ENCODE measurements at places on chromosomes 13 and 19.
A peak's percentile ranks its signal among the peaks of the same experiment; 100 is the strongest.

DNA sequence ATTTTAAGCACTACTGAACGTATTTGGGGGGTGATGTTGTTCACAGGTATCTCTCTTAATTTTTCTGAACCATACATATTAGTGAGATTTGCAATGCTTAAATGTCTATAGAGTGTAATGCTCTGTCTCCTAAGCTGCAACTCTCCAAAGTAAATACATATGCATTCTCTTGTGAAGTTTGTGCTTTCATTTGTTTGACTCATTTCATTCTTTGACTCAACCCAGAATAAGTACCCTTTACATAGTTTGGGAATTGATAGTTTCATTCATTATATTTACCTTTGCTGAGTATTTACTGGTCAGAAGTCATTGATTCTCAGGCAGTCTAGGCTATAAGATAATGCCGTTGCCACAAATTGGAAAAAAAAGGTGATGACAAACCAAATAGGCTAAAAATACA lies 406.9 kb downstream of the FGF9 start:
- DNase-seq: no peak

- no peak for DNase-seq
Observed at GRCh38 chr19:13121551-13122274, 3.6 kb downstream of the NACC1 start.

DNA sequence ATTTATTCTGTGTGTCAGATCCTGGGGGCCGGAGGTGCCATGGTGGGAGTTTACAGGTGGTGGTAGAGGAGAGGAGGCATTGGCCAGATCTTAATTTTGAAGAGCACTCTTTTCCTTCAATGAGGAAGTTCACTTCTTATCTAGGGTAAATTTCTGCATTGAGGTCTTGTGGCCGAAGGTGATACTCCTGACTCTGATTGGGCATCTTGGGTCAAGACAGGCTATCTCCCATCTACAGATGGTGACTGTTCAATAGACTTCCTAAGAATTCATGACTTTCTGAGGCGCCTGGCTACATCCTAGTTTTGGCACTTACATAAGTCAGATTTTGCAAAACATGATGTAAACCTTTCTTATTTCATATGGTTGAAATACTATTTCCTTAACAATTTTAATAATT lies 135.2 kb downstream of the SUCLA2 start:
- DNase-seq: no peak

GRCh38 chr19:16066611-16067104 lies 9.6 kb upstream of the TPM4 start:
- peak; percentile 77 for DNase-seq

DNA sequence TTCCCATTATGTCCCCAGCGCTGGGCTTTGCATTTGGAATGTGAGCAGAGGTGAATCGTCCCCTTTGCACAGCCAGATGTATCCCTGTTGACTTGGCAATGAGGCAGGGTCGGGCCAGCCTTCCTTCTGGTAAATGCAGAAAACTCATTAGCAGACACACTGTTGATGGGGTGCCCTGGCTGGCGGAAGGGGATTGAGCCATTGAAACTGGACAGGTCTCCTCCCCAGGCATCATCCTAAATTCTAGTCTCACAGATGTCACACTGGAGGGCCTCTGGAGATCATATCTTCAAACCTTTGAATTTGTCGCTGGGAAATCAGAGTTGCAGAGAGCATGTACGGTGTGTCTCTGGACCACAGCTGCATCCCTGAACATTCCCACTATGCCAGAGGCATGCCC lies 219.5 kb upstream of the TSHZ3 start:
- DNase-seq: no peak

DNA sequence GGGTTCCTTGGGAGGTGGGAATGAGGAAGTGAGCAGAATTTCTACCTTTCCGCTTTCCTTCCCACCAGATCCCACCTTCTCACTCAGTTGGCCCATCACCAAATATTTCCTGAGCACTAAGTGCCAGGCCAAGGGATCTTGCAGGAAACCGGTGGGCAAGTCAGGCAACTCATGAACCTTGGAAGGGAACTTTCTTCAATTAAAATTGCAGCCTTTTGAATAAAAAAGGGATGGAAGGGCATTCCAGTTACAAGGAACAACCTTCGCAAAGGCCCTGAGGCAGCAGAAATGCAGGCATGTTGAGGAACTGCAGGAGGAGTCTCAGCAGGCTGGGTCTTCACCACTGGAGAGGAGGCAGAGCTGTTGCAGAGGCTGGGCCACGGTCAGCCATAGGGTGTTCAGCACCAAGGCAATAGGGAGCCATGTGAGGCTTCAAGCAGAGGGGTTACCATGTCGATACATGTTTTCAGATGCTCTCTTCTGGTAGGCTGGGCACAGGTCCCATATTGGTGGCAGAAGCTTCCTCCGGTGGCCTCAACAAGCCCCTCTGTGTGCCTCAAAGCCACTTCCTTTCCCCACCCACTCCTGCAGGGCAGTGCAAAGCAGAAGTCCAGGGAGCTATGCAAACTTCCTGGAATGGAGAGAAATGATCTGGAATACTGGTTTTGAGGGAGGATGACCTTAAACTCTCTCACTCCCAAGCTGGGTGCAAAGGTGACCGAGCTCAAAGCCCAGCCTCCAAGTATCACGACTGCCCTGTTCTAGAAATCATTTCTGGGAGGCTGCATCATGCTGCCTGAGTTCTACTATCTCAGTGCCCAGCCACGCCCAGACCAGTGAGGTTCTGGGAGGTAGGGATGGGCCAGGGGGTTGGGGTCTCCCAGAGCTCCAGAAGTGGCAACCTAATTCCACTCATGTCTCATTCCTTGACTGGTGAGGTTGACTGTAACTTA lies at the start of gene FUT6:
FUT6 (minus strand) TSS at position 638 of the 953 bp plus-strand sequence. CDS start 7,135 bp downstream, outside the sequence.
- no peak for DNase-seq

GRCh38 chr13:29486551-29486950 lies 108.9 kb downstream of the SLC7A1 start:
- no peak for DNase-seq

GRCh38 chr13:48950501-48950875 lies 25.2 kb upstream of the FNDC3A start:
- DNase-seq: no peak

- DNase-seq: no peak
Observed at GRCh38 chr19:415292-415691, 6.3 kb upstream of the C2CD4C start.

DNA sequence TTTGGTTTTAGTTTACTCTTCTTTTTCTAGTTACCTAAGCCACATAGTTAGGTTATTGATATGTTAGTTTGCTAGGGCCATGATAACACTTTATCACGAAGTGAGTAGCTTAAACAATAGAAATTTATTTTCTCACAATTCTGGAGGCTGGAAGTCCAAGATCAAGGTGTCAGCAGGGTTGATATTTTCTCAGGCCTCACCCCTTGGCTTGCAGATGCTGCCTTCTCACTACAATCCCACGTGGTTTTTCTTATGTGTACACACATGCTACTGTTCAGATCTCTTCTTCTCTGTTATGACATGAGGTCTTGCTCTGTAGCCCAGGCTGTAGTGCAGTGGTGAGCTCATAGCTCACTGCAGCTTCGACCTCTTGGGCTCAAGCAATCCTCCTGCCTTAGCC lies 7.8 kb upstream of the URI1 start:
- DNase-seq: no peak

DNA sequence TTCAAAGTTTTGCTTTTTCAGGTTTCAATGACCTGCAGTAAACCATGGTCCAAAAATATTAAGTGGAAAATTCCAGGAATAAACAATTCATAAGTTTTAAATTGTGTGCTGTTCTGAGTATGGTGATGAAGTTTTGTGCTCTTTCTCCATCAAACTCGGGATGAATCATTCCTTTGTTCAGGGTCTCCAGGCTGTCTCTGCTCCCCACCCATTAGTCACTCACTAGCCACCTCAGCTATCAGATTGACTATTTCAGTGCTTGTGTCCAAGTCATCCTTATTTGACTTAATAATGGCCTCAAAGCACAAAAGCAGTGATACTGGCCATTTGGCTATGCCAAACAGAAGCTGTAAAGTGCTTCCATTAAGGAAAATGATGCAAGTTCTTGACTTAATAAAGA lies 1140.4 kb downstream of the EFNB2 start:
- DNase-seq: no peak

- DNase-seq: no peak
Observed at GRCh38 chr19:38880076-38880881, 2.2 kb upstream of the RINL start.

GRCh38 chr19:48477698-48478338 lies 8.6 kb downstream of the CYTH2 start:
- no peak for DNase-seq

DNA sequence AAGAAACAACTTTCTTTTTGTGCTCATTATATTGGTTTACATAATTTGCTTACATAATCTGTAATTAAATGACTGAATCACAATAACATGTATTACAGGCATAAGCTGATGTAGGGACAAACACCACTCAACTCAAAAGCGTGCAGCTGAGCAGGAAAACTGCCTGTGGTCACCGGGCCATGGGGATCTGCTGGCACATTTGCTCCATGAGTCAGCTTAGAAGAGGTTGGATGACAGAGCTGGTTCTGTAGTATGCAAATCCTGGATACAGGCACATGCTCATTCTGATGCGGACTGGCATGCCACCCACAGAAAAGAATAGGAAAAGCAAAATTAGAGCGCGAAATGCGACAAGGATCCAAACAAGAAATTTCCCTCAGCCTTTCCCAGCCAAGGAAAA lies 128.6 kb downstream of the USP12 start:
- no peak for DNase-seq

DNA sequence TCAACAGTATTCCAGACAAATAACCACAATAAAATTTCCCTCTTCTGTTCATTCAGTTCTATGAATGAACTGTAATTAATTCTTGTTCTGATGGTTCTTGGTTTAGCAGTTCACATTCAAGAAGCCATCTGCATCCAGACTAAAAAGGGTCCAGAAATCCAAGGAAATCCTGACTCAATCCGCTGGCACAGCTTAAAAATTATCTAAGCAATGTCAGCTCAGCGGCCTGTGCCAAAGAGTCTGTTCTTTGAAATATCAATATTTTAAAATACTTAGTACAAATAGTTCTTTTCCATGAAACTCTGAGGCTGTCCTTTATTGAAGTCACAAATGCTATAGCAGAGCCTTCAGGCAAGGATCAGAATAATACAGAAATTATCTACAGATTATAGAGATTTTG lies 57.2 kb downstream of the DHRS12 start:
- DNase-seq: no peak

DNA sequence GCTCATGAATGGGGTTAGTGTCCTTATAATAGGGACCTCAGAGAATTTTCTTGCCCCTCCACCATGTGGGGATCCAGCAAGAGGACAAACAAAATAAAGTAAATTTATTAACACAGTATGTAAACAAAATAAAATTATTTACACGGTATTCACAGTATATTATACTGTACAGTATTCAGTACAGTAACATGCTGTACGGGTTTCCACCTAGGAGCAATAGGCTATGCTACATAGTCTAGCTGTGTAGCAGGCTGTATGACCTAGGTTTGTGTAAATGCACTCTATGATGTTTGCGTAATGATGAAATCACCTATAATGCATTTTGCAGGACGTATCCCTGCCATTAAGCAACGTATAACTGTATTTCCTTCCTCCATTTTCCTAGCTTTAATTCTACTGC lies 11.8 kb upstream of the DIAPH3 start:
- no peak for DNase-seq

GRCh38 chr13:113859311-113860050 lies 4.4 kb downstream of the GAS6 start:
- DNase-seq: no peak

- DNase-seq: no peak
Observed at GRCh38 chr13:49932066-49932465, 4.1 kb downstream of the SPRYD7 start.

DNA sequence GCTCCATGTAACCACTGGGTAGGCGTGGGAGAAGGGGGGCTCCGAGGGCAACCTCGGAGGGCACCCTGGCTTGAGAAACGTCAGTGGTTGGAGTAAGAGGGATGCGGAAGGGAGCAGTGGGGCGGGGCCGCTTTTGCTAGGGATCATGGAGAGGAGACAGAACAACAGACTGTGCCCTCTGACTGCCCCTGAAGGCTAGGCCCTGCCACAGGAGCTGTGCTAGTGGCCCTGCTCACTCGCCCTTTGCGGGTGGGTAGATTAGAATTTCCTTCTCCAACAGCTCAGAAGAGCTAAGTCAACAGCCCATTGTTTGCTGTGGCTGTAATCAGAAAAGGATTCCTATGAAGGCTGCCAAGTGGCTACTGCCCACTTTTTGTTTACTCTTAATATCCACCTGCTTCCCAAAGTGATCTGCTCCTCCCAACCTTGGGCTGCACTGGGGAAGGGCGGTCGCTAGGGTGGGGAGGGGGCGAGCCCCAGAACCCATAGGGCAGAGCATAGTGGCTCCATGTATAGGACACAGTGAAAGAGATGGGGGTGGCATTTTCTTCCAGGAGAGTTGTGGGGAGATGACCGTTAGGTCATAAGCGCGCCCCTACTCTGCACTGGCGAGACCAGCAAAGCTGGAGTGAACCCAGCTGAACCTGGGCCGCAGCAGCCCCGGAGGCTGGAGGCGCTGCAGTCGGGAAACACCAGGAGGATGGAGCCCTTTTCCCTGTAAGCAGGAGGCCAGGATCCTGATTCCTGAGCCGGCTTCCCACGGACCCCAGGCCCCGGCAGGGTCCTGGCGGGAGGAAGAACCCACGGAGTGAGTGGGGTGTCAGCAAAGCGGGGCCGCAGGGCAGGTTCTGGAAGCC lies 1.9 kb upstream of the C1QTNF9 start:
- no peak for DNase-seq

DNA sequence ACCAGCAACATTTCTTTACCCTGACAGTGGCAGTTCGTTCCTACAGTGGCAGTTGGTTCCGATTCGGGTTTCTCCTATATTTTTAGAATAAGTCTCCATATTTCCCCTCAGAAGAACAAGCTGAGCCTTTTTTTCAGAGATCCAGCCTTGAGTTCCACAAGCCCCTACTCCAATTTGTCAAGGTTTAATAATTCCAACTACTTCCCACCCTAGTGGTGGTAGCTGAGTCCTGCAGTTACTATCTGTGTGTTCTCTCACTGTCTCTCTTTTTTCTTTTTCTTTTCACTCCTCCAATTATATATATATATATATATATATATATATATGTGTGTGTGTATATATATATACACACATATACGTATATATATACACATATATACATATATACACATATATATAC lies 1347.3 kb downstream of the PCDH9 start:
- DNase-seq: no peak

DNA sequence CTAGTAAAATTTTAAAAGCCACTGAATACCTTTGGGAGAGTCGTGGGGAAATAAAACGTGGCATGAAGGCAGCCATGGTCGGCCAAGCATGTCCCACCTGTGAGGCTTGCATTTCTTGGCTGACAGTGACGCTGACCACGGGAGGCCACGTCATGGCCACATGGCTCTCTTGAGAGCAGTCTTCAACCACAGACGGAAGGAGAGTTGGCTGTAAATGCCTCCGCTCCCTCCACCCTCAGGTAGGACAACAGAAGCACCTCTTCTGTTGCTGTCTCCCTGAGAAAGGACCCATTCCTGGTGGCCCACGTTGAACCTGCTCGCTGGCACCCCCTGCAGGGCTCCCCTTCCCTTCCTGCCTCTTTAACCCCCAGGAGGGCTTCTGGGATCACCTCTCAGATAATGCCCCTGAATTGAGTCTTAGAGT lies 10.6 kb upstream of the LRRC25 start:
- DNase-seq: peak; percentile 73

GRCh38 chr13:48808683-48809082 lies 155.0 kb downstream of the CYSLTR2 start:
- no peak for DNase-seq

Data from GM20000 (cell line).